ENCODE measurements at places on chromosomes 1 and 21.

DNA sequence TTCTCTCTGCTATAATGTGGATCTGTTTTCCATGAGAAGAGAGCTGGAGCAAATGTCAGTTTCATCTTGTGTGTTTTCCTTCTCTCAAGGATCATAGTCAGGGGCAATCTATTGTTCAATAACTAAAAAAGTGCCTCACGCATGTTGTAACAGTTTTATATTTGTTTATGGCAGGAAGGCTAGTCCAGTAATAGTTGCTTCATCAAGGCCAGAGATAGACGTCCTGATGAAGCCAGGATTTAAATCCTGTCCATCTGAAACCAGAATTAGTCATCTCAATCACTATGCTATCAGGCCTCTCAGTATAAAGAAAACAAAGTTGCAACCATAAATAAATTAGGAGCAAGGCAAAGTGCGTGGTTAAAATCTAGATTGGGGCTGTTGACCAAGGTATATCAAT, 30.2 kb upstream of the DUSP10 start:
- no peak for DNase-seq

- DNase-seq = no peak
Measured at GRCh38 chr21:26852423-26852822, 7.2 kb upstream of the ADAMTS1 start.

- DNase-seq = no peak
Measured at GRCh38 chr1:178407655-178408054, 89.1 kb downstream of the CLEC20A start.

DNA sequence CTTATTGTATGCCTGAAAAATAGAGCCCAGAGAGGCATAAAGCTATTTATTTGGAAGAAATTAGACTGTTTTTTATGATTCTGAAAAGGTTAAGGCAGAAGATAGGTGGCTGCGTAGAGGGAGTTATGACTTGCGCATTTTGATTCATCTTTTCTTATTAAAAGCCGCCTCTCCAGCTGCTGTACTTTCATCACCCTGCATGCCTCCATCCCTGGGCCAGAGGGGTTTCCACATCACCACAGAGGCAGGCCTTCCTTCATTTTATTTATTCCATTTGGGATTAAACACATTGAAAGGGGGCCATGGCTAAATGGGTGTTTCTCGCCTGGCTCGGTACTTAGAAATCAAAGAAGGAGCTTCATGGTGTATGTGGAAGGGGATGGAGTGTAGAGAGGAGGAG, 14.6 kb upstream of the RGS8 start:
- DNase-seq = no peak

- DNase-seq = no peak
Measured at GRCh38 chr1:244060686-244061085, 9.6 kb downstream of the ZBTB18 start.

GRCh38 chr1:195185321-195185720, 1422.9 kb downstream of the KCNT2 start:
- DNase-seq = no peak

GRCh38 chr1:240020871-240021270, 70.8 kb upstream of the FMN2 start:
- DNase-seq = no peak

DNA sequence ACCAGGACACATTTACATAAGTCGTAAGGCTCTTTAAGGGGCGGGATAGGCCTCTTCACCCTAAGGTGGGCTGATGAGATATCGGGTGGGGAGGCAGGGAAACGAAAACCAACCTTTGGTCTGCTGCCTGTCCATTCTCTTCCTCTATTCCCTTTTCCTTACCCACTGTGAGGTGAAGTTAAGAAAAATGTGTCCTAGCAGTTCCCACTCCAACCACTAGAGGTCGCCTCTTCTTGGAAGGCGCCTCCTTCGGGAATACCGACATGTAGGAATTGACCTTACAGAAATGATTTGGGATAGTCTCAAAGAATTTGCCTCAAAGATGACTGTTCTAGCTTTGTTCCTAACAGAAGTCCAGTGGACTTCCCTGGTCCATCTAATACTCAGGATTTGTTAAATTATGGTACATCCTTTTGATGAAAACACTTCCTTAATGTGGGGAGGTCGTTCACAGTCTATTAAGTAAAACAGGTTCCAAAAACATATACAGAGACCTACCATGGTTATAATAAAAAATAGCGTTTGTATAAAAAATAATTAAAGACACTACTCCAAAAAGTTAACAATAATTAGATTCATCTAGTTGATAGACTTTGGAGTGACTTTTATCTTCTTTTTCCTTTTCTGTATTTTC, 14.1 kb downstream of the AZIN2 start:
- DNase-seq = no peak

DNA sequence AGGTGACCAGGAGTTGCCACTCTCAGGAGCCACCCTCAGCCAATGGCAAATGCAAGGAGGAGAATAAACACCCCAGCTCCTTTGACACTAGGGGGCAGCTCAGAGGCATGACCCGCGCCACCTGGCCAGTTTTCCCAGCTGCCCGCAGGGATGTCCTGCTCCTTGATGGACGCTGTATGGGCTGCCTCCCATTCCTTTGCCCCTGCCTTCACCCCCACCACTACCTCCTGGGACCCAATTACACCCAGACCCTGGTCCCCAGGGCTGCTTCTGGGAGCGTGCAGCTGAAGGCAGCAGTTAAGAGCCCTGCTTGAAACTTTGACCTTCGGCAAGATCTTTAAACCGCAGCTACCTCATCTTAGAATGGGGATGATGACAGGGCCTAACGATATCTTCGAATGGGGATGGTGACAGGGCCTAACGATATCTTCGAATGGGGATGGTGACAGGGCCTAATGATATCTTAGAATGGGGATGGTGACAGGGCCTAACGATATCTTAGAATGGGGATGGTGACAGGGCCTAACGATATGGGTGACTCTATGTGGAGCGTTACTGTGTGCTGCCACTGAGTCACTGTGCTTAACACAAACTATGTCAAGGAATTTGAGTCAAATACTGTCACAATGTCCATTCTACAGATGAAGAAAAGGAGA, 163.0 kb upstream of the KAZN start:
- no peak for DNase-seq

DNA sequence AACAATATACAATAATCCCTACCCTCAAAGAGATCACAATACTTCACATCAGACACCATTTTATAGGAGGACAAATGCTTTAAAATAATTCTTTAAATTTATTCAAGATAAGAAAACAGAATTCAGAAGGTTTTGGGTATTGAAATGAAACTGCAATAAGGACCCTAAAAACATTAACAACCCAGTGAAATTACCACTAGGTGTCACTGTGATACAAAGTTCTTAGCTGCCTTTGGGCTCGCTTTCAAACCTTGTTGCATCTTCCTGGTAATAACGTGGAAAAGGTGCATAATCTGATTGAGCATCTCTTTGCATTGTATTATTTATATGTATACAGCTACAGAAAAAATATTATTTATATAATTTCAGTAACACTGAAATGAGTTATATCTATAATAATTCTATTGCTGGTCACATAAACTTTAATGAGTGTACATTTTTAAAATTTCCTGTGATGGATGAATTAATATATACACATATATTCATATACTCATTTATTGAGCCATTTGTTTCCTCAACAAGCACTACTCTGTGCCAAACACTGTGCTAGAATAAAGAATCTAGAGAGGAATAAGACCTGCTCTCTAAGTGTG, 185.2 kb downstream of the FAF1 start:
- no peak for DNase-seq

- DNase-seq = no peak
Measured at GRCh38 chr1:182884872-182885271, 45.7 kb downstream of the DHX9 start.

GRCh38 chr1:81801651-81802456, 1.1 kb downstream of the ADGRL2 start:
- DNase-seq = no peak

- DNase-seq = no peak
Measured at GRCh38 chr1:204190212-204191211, 5.8 kb downstream of the KISS1 start.

DNA sequence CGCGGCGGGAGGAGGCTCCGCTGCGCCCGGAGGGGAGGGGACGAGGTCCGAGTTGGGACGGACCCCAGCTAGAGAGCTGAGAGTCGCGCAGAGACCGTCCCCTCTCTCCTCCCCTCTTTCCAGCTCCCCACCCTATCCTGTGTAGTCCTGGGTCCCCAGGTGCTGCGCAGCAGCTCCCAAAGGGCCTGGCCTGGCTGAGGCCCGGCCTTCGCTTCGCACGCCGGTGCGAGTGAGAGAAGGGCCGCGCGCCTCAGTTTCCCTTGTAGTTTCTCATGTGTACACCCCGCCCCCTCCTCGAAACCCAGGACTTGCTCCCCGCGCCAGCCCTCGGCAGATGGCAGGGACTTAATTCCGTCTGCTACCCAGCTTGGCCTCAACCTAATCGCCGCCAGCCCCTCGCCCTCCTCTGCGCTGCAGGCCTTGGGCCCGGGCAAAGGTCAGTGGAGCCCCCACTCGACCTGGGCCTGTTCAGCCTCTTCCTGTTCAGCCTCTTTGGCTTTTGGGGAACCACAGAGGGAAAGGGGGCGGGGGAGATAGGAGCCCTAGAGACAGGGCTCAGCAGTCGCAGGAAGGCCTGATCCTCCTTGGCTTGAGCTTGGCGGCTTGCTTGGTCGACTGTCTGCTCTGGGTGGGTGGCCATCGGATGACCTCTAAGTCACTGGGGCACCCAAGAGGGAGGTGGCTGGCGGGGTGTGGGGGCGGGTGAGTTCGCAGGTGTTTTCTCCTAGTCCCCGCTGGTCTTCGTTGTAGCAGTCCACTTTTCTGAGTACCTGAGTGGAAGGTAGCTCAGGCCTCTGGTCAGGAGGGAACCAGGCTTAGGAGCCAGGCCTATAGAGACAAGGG, 1.0 kb downstream of the ZNF687 start:
- DNase-seq = no peak

DNA sequence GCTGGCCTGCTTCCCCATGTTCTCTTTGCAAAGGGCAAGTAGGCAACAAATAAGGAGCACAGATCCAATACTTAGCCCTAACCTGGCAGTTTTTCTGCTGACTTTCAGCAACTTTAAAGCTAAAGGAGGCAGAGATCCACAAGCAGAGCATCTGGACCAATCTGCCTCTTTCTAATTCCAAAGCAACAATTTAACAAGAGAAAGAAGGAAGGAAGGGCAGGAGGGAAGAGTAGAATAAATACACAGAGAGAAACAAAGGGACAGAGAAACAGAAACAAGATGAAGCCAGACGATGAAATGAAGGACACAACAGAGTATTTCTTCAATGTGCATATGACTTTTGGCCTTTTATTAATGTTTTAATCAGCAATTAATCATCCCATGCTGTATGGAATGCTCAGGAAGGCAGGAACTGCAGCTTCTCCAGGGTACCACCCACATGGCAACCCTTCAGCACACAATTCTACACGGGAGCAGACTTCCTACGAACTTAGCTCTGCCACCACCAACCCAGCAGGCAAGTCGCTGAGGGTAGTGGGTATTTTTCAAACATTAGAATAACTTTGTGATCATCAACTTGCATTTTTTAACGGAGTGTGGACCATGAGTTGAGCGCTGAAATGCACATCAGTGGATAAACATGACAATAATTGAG, 15.3 kb downstream of the CLCC1 start:
- DNase-seq = no peak

DNA sequence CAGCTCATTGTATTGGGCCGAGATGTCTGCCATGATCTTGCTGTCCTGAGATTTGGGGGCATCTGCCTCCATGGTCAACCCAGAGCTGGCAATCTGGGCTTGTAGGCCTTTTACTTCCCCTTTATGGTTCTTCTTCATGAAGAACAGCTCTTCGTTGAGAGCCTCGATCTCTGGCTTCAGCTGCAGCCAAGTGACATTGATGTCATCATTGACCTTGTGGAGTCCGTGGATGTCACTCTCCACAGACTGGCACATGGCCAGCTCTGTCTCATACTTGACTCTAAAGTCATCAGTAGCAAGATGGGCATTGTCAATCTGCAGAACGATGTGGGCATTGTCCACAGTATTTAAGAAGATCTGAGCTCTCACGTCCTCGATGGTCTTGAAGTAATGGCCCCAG, 29.2 kb downstream of the RAP1A start:
- no peak for DNase-seq

GRCh38 chr1:65044411-65044810, 78.1 kb upstream of the JAK1 start:
- DNase-seq = no peak

GRCh38 chr1:100523038-100523652, 14.8 kb upstream of the GPR88 start:
- DNase-seq = no peak

GRCh38 chr1:98661544-98662355, at the start of gene SNX7:
Gene SNX7 (plus strand): TSS chr1:98661721. CDS start chr1:98661732, 11 bp downstream.
- DNase-seq = no peak

GRCh38 chr1:81681601-81682266, 119.0 kb upstream of the ADGRL2 start:
- DNase-seq = no peak

GRCh38 chr1:107433635-107434360, 293.0 kb downstream of the NTNG1 start:
- DNase-seq = no peak

- DNase-seq = no peak
Measured at GRCh38 chr1:67889466-67889865, 56.2 kb upstream of the GNG12 start.

- no peak for DNase-seq
Measured at GRCh38 chr1:27307874-27308598, 13.9 kb upstream of the TMEM222 start.

GRCh38 chr1:178593515-178593914, 80.6 kb downstream of the TEX35 start:
- DNase-seq = no peak

GRCh38 chr1:197917805-197918651, 856 bp downstream of the LHX9 start:
- DNase-seq = no peak

GRCh38 chr1:100611086-100611485, 73.1 kb downstream of the GPR88 start:
- no peak for DNase-seq

GRCh38 chr1:209406595-209406994, 176.9 kb upstream of the CAMK1G start:
- DNase-seq = no peak

DNA sequence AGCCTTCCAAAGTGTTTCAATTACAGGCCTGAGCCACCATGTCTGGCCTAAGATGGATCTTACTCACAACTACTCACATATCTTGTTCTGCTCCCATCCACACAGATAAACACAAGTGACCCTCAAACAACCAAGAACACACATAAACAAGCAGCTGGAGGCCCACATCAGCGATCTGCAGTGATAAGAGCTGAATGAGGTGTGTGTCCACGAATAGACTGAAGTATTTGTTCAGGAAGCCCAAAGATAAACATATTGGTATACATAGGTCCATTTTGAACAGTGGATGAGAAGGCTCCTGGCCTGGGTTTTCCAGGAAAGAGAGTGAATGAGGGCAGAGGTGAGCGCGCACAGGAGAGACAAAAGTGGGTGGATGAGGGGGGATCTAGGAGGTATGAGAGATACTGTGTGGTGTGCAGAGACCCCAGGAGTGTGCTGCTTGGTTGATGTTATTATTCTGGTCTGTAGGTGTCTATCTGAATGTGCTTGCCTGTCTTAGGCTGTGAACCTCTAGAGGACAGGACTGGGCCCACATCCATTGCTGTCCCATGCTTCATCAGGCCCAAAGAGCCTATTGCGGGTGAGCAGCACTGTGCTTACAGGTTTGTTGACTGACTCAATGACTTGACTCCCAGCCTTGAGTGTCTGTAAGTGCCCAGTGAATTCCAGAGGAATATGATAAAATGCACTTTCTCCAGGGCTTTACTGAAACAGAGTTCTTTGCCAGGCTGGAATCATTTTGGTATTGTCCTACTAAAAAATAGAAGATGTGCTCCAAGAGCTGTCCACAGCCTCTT, 79.9 kb upstream of the ATP1A1 start:
- no peak for DNase-seq

Data from stimulated activated CD4-positive, alpha-beta T cell treated with anti-CD3 and anti-CD28 coated beads, Interleukin-1b, Interleukin-23, amount 100 ng/mL, for 1 hour (primary cell).